Calu3 (cell line): ENCODE measurements at places on chromosomes 7 and 10.
A peak's percentile ranks its signal among the peaks of the same experiment; 100 is the strongest.

DNA sequence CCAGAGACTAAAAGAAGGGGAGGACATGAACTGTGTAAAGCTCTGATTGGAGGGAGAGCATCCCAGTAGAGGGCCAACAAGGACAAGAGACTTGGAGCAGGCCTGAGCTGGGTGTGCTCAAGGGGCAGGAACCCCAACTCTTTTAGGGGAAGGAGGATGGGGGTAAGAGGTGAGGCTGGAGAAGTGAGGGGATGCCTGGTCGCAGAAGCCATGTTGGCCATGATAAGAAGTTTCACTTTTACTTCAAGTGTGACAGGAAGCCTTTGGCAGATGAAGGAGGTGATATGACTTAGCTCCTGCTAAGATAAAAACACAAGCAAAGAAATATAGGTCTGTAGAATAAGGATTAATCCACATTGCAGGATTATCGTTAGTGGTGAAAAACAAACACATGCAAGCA is 208.3 kb downstream of the JAZF1 start:
- no peak for DNase-seq

DNA sequence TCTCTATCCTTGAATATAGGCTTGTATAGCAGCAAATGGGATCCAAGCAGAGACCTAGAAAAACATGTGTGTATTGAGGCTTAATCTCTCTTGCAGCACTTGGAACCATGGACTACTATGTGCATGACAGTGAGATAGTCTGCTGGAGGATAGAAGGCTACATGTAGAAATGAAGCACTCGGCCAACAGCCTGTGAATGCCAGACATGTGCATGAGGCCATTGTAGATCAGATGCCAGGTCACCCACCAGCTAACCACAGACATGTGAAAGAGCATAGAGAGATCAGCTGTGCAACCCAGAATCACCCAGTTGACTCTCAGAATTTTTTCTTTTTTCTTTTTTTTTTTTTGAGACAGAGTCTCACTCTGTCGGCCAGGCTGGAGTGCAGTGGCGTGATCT is 90.9 kb downstream of the NT5C2 start:
- DNase-seq = no peak

DNA sequence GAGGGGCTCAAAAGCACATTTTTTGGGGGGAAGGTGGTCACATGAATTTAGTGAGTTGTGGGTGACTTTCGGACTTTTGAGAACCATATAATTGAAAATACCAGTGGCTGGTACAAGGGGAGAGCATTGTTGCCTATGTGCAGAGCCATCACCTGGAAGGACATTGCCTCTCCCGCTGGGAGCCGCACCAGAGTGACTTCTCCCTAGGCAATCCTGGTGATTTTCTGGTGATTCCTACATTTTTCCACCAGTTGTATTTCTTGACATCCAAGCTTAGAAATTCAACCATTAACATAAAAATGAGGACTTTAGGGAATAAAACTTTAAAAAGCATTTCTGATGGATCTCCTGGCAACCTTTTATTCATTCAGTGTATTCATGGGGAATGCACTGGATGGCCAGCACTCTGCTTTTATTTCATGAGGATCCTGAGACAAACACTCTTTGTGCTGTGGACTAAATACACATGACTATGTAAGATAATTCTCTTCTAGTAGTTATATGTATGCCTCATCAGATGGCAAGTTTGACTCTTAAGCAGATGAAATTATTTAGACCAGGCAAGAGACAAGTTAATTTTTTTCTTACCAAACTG is 41.8 kb upstream of the MKI67 start:
- no peak for DNase-seq

DNA sequence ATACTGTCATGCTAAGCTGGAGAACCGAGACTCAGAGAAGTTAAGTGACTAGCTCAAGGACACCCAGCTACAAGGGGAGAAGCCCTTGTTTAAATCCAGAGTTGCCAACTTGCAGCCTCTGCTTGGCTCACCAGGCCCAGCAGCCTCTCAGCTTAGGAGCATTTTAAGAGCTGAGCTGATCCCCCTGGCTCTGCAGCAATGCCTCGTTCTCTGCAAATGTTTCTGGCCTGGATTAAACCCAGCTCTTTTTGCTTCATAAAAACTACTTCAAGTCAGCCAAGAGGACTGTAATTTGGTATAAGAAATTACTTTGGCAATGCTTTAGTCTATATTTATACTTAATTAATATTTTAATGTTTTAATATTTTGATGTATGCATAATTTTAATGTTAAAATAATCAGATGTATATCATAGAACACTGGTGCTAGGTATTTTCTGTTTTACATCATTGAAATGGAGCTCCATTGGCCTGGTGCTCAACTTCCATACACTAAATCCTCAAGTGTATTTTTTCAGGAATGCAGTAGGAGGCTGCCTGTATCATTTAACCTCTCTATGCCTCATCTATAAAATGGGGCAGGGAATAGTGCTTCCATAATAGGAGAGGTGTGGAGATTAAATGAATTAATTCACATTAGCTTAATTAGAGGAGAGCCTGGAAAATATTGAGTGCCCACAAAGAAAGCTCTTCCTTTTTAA is 184.2 kb downstream of the EMX2 start:
- DNase-seq = no peak

DNA sequence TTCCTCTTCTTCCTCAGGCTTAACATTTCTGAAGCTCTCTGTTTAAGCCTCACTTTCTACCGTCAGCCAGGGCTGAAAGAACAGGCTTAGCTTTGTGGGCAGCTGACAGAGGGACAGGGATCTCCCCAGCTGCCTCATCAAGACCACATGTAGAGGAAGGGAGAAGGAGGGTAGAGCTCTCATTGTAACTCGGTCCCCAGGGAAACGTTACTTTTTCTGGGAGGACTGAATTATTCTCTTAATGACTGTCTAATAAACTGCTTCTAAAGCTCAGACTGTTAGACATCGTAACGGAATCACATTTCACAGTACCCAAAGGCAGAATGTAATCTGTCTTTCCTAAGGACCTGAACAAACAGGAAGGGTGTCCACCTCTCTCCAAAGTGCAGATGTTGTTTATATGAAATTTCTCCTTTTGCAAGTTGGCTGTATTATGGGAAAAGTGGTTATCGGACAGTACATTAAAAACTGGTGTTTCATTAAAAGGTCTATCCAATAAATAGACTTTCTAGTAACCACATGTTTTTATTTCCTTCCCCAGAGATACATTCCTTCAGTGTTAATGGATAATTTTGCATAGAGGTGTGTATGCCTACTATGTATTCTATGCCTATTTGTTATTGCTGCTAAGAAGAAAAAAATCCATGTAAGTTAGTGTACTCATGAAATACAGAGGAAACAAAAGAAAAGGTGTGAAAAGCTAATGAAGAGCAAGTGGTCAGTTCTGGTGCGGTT is 144.2 kb downstream of the CTTNBP2 start:
- no peak for DNase-seq

GRCh38 chr7:128941323-128941890 is 3.7 kb downstream of the IRF5 start:
- DNase-seq = no peak

- no peak for DNase-seq
Measured at GRCh38 chr10:112201334-112201733, 17.8 kb upstream of the GPAM start.

DNA sequence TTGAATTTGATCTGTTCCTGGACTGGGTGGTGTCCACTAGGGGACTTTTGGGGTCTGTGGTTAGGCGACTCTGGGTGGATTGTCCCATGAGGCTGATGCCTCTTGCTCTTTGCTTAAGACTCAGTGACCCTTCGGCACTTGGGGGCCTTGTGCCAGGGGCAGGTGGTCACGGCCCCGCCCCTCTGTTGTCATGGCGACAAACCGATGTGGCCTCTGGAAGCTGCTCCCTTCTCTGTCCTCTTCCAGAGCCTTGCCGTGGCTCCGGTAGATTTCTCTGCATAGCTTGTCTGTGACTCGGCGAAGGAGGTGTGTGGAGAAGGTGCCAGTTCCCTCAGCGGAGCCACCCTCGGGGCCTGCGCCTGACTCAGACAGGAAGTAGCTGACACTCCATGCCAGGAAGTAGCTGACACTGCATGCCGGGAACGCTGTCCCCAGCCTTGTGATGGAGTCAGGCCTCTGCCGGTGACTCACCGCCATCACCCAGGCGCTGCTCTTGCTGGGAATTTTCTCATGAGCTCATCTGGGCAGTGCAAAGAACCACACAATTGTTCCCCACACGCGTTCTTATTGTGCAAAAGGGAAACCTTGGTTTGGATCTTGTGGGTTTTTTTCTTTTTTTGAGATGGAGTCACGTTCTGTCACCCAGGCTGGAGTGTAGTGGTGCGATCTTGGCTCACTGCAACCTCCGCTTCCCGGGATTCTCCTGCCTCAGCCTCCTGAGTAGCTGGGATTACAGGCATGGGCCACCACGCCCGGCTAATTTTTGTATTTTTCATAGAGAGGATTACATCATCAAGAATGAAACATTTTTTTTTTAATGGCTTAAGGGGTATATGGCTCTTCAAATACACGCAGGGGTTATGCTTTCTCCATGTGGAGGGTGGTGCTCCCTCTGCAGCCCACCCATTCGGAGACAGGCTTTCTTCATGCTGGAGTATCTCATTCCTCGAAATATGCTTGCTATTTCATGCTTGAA is 72.6 kb downstream of the PFKFB3 start:
- DNase-seq = peak; percentile 95

DNA sequence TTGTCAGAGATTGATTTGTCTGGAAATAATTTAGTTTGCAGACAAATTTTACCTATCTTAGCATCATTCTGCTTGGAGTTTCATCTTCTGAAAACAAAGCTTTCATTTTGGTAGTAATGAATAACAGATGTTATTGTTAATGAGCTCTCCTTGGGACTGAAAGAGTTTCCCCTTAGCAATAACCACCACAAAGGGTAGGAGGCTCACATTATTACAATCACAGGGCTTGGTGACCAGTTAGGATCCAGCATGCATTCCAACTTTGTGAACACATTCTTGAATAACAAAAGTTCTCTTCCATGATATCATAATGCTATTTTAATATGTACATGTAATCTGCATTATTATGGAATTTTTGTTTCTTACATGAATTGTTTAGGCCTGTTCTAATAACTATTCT is 148.8 kb upstream of the VWC2 start:
- no peak for DNase-seq

DNA sequence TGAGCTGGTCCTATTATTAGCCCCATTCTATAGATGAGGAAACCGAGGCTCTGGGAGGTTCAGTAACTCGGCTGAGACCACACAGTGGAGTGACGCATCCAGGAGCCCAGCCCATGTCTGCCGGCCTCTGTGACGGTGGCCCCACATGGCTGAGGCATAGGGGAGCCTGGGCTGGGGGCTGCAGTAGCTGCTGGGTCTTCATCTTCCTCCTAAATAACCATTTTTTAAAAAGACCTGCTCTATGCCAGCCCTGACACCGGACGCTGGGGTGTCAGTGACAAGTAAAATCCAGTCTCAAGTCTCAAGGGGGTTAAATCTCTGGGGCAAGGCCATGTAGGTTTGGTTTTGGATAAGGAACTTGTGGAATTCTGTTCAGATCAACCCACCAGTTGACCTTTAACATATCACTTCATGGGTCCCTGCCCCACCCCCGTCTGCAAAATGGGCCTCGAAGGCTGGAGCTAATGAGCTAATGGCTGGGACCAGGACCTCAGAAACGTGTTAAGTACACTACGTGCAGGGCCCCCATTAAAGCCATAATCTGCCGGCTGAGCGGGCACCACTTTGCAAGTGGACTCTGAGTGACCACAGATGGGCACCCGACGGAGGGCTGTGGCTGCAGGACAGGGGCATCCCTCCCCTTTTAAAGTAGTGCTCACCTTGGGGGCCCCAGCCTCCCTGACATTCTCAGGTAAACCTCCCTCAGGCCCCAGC is 136.5 kb upstream of the UNC5B start:
- DNase-seq = no peak

- no peak for DNase-seq
Measured at GRCh38 chr10:49169776-49170175, 18.4 kb downstream of the TMEM273 start.

- no peak for DNase-seq
Measured at GRCh38 chr7:154907651-154908620, 95.0 kb downstream of the PAXIP1 start.

- DNase-seq = peak; percentile 6
Measured at GRCh38 chr7:95324431-95324830, at the start of gene PON1. Gene PON1 (minus strand): TSS chr7:95324532. CDS start chr7:95324475, 57 bp downstream.

GRCh38 chr10:1188558-1189135 is 132.5 kb downstream of the WDR37 start:
- no peak for DNase-seq

DNA sequence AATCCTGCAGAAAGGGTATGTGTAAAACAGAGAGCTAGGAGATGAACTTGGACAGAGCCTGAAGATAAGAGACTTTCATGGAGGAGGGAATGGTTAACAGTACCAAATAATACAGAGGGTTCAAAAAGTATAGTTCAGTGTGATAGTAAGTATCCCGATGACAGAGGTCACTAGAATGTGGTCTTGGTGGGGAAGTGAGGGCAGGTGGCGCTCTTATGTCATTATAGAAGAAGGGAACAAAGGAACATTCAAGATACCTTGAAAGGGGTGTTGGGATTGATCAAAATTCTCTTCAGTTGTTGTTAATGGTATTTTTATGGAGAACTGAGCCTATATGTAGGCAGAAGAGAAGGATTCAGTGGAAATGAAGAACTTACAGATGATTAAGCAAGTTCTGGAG is 312.5 kb downstream of the SUGCT start:
- DNase-seq = no peak

DNA sequence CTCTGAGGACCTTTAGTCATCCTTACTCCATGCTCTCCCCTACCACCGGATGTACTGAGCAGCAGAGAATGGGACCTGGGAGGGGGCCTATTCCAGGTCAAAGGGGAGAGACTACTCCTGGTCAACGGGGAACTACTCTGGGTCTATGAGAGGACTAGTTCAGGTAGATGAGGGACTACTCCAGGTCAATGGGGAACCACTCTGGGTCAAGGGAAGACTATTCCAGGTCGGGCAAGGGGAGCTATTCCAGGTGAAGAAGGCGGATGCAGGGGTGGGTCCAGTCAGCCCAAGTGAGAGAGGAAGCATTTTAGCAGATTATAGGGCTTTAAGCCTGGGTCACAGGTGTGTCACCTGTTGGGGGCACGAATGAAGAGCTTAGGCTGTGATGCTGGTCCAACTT is 35.4 kb downstream of the CCM2 start:
- no peak for DNase-seq

DNA sequence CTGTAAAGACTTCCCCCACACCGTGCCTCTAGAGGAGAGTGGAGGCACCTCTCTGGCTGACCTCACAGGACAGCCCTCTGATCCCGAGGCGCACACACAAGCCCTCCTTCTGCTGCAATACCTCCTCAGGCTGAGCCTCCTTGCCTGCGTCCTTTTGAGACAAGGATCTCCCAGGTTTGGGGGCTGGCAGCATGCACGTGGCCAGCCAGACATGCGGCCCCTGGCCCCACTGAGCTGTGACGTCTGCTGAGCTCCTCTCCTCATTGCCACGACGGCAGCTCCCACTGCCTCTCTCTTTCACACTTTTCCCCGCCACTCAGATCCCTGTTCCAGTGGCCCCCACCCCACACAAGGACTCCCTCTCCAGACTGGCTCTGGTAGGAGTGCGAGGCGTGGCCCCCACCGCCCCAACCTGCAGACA is 12.2 kb upstream of the DNAAF5 start:
- no peak for DNase-seq
